ENCODE measurements at places on chromosomes 5 and 9.

DNA sequence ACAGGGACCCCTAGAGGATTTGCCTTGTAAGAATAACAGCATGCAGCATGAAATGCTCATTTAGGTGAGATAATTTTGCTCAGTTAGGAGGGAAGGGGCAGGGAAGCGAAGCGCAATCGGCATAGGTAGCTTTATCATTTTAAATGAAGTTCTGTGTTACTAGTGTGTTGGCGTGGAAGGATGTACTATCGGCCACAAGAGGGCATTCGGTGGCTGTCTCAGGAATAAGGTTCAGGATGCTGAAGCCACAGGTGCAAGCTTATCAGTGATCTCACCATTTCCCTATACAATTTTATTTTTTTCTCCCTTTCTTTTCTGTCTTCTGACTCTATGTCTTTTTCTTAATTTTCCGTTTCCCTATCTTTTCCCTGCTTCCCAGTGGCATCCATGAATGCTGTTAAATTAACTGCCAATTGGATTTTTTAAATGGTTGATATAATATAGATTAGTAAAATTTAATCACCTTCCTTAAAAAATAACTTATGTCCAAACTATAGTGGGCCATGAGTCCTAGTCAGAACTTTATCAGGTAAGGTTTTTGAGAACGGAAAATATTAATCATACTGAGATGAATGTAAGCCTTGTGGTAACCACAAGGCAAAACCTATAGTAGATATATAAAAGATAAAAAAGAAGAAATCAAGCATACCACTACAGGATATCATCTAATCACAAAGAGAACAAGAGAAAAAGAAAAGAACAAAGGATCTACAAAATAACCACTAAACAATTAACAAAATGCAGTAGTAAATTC lies 1.2 kb upstream of the INSL6 start:
- peak; percentile 12 for DNase-seq

DNA sequence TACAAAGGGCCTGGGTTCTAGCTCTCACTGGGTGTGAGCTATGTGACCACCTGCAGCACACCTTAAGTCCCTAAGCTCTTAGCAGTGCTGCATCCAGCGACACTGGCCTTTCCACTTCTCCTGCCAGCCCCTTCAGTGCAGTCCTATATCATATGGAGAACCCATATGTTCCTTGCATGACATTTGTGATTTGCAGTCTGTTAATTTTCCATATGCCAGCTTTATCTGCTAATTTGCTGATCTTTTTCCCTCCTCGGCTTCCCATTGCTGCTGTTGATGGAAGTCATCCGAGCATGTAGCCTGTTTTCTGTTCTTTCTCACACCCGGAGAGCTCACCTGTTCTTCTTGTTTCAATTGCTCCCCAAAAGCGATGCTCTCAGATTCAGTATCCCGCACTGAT lies 23.2 kb downstream of the PRDM6 start:
- DNase-seq, result no peak

GRCh38 chr5:134510970-134511795 lies 14.3 kb upstream of the JADE2 start:
- no peak for DNase-seq

- DNase-seq, result no peak
These were observed 47.1 kb upstream of the AKNA start for GRCh38 chr9:114434878-114435311.

GRCh38 chr5:14749579-14750101 lies 85.1 kb downstream of the OTULIN start:
- DNase-seq, result no peak

DNA sequence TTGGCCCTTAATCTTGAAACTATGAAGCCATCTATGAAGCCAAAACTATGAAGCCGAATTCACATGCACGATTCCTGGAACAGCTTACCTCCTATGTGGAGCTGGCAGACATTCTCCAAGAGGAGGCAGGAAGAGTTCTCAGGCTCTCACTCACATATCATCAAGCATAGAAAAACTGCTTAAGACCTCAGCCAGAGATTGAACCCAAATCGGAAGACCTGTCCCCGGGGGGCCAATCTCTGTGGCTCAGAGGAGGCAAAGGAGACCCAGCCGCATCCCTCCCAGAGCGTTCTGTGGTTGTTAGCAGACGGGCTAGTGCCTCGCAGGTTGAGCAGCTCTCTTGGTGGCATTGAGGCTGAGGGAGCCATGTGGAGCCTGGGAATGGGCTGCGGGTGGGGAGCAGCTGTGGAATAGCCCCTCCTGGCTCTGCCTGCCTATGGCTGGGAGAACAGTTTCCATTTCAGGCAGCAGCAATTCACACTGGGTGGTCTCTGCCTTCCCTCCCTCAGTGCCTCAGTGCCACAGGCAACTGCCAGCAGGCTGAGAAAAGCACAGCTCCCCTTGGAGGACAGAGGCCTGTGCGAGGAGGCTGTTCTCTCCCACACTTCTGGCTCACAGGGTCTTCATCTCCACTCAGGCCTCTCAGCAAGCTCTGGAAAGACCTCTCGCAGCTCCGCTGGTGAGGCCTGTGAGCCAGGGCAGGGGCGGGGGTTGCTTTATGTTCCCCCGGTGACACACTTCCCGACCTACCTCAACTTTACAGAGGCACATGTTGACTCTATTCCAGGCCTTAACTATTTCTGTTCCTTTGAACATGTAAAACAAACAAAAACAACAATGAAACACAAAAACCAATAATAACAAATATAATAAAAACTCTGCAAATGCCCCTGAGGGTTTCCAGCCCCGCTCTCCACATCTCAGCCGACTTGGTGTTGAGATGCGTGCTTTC lies 17.4 kb upstream of the TMEM174 start:
- DNase-seq, result no peak

GRCh38 chr9:112035166-112035826 lies 138.7 kb downstream of the UGCG start:
- no peak for DNase-seq

DNA sequence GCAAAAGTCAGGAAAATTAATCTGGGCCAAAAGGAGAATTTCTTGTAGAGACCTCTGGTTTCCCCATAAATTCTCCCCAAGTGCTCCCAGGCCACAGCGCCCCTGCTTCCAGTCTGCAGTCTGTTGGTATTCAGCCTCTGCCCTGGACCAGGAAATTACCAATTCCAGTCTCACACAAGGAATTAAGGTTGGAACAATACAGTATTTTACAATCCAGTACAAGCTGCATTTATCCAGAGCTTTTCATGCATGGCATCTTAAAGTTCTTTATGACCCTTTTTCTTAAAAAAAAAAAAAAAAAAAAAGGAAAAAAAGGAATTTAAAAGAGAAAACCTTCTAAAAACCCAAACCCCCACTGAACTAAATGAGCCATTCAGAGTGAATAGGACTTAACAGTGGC lies 139.6 kb upstream of the RANBP3L start:
- DNase-seq, result no peak

GRCh38 chr9:128439273-128439672 lies 16.5 kb upstream of the ODF2 start:
- DNase-seq, result no peak

- no peak for DNase-seq
These were observed 48.3 kb downstream of the ATPSCKMT start for GRCh38 chr5:10201223-10201868.

- DNase-seq, result no peak
These were observed 273.2 kb downstream of the GADD45G start for GRCh38 chr9:89878003-89878411.

DNA sequence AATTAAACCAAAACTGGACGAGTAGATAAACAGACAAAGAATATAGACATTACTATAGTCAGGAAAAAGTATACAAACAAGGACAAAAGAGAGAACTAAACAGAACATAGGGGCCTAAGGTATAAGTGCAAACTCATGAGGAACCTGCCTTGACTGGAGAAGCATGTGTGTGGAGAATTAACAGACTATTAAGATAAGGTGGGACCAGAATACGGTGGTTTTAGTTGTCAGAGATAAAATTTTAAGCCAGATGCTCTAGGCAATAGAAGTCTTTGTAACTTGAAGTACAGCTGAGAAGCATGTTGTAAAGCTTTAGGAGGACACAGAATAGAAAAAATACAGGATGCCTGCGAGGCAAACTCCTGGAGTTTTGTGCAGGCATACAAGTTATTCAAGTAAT lies 707.1 kb downstream of the PTPRD start:
- DNase-seq, result no peak

GRCh38 chr5:140292212-140293036 lies 10.5 kb downstream of the PFDN1 start:
- no peak for DNase-seq

DNA sequence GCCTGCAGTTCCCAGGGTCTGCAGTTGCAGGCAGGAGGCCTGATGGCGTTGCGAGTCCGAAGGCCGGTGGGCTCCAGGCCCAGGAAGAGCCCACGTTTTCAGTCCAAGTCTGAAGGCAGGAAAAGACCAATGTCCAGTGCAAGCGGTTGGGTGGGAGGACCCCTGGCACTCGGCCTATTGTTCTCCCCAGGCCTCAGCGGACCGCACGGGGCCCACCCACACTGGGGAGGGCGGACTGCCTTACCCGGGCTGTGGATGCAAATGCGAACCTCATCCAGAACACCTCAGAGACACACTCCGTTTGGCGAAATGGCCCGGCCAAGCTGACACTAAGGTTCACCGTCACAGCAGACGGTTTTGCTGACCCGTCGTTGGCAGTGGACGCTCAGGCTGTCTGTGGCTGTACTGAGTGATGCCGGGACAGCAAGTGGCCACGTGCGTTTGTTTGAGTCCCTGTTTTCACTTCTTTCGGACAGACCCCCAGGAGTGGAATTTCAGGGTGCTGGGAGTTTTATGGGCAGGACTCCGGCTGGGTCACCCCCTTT lies 10.2 kb upstream of the SEC16A start:
- no peak for DNase-seq

GRCh38 chr9:122090287-122090883 lies 2.7 kb downstream of the TTLL11 start:
- no peak for DNase-seq

GRCh38 chr5:132486318-132487094 lies 4.1 kb downstream of the IRF1 start:
- no peak for DNase-seq

DNA sequence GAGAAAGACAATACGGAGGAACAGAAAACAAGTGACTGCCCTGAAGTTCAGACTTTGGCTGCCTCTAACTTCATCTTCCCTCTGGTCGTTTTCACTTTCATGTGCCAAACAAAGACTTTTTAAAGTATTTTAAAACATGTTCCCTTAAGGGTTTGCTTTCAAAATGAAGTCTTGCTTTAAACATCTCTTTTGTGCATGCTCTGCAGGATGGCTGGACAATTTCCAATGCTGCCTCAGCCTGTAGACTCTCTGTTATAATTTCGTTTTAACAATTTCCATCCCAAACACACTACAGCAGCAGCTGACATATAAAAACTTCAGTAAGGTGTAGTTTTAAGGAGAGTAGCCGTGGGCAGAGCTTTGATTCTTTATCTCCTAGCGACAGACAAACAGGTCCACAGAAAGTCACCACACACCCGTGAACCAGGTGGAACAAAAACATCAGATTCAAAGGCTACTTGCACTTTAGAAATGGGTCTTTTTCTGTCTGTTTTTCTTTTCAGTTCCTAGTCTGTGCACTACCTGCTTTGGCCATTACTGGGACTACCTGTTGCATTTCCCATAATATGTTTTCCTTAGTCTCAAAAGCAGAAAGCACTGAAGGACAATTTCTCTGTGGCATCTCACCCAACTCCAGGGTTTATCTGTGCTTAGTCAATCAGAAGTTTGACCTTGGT lies 308.9 kb downstream of the DTWD2 start:
- DNase-seq, result no peak

- DNase-seq, result no peak
These were observed 34.8 kb upstream of the IL31RA start for GRCh38 chr5:55816342-55816741.

DNA sequence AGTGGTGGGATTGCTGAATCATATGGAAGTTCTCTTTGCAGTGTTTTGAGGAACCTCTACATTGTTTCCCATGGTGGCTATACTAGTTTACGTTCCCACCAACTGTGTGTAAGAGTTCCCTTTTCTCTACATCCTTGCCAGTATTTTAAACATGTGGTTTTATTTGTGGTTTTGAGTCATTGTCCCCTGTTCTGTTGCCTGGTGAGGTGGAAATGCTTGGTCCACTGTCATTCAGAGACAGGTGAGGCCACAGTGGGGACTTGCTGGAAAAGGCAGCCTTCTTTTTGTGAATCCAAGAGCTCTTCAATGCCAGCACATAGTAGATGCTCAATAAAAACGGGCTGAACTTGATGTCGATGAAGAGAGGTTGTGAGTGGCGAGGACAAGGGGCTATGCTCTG lies 44.2 kb downstream of the SH3PXD2B start:
- DNase-seq, result no peak

DNA sequence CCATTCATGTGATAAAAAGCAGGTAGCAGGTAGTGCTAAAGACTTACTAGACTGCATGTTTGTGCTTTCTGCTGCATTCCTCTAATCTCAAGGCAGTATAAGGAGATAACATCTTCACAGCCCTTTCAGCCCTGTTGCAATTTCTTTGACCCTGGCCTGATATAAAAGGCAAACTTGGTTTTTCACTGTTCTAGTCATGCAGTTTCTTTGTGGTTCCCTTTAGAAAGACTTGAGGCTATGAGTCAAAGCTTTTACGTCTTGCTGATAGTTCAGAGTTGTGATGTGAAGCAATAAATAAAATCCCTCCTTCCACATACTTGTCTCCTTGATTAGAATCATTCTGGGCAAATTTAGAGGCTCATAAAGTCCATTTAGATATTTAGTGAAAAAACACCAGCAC lies 88.6 kb upstream of the CDKN2B start:
- DNase-seq, result no peak

DNA sequence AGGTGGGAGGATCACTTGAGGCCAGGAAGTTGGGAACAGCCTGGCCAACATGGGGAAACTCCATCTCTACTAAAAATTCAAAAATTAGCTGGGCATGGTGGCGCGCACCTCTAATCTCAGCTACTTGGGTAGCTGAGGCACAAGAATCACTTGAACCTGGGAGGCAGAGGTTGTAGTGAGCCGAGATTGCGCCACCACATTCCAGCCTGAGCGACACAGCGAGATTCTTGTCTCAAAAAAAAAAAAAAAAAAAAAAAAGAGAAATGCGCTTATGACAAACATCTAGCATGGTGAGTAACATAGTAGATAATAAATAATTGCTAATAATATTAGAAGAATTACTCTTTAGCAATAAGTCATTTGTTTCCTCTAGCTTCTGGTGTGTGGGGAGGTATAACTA lies 25.9 kb downstream of the RUSC2 start:
- no peak for DNase-seq

DNA sequence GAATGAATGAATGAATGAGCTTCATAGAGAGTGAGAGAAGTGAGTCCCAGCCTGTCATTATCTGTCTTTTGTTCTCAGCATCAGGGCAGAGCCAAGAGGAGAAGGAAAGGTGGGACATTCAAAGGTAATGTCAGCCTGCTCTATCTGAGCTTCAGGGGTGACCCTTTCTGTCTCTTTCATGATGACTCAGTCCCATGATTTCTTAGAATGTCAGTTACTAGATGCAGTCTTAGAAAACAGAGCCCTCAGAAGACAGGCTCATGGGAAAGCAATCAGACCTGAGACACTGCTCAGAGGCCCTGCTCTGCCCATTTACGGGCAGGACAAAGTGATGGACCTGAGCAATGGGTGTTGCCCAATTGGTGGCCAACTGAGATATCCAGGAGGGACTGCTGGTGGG lies 1.1 kb downstream of the SPATA31D1 start:
- DNase-seq, result no peak

GRCh38 chr5:35320029-35320428 lies 89.7 kb upstream of the PRLR start:
- no peak for DNase-seq

GRCh38 chr9:109469646-109470358 lies 28.3 kb downstream of the PTPN3 start:
- DNase-seq, result peak; percentile 3

GRCh38 chr5:38871058-38871605 lies 25.3 kb downstream of the OSMR start:
- DNase-seq, result no peak

GRCh38 chr5:1945606-1946005 lies 62.9 kb upstream of the IRX4 start:
- no peak for DNase-seq

- no peak for DNase-seq
These were observed 59.6 kb downstream of the BARX1 start for GRCh38 chr9:93895535-93895934.
